ENCODE measurements at places on chromosomes 3 and 15.

DNA sequence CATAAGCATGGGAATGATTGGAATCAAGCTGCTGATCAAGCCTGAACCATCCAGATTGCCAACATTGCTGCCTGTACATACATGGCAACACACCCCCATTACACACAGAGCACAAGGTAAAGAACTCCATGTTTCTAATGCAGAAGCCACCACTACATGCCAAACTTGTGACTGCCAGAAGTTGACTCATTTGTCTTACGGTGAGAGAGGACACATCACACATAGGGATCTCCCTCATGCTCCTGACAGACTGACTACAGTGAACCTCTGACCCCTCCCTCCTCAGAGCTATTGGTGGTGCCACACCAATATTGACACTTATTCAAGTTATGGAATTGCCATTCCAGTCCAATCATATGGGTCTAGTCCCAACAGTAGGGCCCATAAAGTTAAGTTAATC, 42.3 kb downstream of the EFHB start:
- DNase-seq: no peak

GRCh38 chr3:149401212-149401925, 23.9 kb upstream of the TM4SF1 start:
- no peak for DNase-seq

DNA sequence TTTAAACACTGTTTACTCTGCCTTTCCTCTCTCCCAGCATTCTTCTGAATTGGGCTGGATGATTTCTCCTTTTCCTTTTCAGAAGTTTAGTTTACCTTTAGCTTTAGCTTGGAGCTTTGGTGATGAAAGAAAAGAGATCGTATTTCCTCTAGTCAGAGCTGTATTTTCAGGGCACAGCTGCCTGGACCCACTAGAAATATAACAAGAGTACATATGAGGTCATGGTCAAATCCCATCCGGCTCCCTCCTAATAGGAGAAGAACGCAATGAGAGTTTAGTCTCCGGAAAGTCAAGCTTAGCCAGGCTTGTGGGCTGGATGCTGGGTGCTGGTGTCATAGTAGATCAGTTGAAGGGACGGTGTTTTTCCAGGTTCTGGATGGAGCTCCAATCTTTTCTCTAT, 177.1 kb upstream of the PFN2 start:
- no peak for DNase-seq

- DNase-seq: no peak
Measured at GRCh38 chr3:143066033-143066432, 53.5 kb upstream of the CHST2 start.

DNA sequence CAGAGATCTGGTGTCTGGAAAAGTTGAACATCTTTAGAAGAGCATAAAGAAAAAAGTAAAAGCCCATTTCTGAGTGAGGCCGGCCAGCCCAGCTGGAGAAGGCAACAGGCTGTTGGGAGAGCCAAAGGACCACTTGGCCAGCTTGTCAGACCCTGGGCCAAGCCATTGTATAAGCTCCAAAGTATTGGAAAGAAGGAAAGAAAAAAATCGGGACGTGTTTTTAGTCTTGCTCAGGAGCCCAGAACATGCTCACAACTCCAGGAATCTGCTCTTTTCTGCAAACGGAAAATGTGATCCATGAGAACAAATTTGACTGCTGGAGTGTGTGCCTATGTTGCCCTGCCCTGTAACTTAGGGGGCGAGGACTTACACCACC, 10.4 kb upstream of the CLPX start:
- no peak for DNase-seq

DNA sequence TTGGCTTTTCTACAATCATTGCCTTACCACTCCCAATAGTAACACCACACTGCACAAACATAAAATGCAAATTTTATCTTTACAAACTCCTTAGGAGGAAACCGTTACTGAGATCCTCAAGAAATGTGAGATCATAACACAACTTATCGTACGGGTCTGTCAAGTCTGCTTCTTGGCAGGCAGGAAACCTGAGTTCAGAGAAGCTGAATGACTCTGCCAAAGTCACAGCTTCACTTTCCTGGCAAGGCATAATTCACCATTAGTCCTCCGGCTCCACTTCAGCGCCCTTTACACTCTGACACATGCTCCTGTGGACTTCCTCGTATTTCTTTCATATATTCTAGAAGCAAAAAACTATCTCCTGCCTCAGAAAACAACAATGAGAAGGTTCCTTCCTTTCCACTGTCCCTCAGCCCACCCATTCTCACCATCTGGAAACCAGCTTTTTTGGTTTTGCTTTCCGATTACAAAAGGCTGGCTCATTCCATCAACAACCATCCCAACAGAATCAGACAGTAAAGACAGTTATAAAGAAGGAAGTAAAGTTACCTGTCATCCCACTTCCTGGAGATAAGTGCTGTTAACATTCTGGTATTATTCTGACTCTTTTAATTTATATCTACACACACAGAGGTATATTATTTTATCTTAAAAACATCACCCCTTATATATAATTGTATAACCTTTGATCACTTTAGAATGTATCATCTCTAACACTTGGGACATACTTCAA, 223.4 kb downstream of the STT3B start:
- DNase-seq: no peak

DNA sequence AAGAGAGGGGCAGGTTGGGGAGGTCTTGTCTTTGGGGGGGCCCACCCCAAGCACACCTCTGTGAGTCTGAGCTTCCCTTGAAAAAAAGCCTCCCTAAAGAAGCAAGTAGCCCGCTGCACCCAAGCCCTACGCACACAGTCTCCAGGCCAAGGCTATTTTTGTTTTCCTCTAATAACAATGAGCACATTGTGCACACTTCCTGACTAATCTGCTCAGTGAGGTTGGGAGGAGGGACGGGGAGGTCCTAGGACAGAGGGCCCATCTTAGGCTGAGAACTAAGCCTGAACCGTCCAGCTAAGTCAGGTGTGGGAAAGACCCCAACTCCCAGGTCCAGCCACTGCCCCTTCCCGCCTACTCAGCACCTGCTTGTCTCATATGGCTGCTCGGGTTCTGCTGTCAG, 87.2 kb downstream of the HMG20A start:
- DNase-seq: no peak

DNA sequence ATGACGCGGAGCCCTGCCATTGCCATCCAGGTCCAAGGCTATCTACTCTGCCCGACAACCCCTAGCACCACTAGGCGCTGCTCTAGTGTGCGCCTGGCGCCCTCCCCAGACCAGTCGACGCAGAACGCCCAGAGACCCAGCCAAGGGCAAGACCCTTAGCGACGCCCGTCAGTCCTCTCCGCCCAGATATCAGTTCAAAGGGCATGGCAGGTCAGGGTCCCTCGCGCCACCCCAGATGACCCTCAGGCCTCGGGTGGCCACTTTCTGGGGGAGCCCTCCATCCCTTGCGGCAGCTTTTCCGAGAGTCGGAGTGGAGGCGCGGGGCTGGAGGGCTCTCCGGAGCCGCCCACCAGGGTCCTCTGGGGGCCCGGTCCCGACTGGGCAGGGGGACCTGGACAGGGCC, 371 bp upstream of the CLSTN2 start:
- DNase-seq: no peak

DNA sequence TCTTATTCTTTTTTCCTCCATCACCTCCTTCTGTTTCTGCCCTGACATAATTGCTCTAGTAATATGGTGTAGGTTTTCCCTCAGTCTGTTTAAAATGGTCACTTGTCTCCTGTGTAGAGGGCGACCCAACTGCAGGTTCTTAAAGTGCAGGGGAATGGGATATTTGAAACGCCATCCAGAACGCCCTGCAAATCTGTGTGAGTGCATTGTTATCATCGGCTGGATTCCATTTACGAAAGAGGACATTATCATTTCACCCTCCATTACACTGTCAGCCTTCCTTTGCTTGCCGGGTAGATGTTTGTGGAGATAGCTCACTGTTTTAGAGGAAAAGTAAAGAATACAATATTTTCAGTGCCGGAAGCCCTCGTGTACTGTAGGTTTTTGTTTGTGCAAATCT, 354.0 kb downstream of the LRTM1 start:
- DNase-seq: no peak

DNA sequence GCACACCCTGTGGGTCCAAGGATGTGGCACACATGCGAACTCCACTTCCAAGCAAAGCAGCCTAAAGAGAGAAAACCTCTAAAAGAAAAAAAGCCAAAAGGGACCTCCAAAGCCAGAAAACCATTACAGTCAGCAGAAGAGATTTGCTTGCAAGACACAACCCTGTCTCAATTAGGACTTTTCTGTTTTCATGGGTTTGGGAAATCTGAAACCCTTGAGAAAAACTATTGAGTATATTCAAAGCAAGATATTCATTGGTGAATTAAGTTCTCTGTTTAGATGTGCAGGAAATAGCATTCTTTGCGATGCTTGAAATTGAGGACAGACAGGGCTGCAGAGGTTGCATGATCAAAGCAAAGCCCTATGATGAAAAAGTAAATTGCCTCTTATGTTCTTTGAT, 10.2 kb upstream of the LDHAL6B start:
- DNase-seq: no peak

DNA sequence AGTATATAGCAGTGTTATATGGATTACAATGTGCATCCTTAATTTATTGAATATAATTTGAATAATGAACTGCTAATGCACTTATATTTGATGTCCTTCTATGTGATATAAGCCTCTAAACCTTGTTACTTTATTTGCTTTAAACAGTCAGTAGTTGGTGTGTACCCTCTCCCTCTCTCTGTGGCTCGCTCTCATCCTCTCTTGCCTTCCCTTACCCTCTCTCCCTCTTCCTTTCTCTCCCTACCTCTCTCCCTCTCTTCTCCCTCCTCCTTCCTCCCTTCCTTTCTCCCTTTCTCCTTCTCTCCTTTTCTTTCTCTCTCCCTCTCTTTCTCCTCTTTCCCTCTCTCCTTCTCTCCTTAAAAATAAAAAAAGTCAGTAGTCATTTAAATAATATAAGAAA, 28.9 kb downstream of the MGA start:
- DNase-seq: no peak

DNA sequence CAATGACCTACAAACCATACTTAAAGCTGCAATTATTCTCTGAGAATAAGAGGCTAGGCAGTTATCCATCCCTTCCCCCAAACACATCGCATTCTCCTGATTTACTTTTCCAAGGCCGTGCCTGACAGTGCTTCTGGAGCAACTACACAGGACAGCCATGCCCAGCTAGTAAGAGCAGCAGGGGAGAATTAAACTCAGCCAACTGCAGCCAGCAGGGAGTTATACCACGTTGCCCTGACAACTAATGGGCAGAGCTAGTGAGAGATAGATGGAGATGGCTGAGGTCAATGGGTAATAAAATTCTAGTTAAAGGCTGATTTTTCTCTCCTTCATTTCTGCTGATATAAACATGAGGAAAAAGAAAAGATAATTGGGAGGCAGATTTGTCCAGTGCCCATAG, 193.8 kb upstream of the PPP2R3A start:
- no peak for DNase-seq

DNA sequence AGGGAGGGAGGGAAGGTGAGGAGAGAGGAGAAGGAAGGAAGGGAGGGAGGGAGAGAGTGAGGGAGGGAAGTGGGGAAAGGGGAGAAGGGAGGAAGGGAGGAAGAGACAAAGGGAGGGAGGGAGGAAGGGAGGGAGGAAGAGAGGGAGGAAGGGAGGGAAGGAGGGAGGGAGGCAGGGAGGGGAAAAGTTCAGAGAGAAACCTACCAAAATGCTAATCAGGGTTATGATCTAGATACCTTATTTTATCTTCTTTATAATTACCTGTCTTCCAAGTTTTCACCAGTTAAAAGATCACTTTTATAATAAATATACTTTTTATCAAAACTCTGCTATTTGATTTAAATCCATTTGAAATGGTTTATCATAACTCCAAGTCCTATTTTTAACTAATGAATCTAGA, 44.4 kb downstream of the FAM174B start:
- DNase-seq: no peak

GRCh38 chr3:178170698-178171535, 365.3 kb upstream of the KCNMB2 start:
- no peak for DNase-seq

- no peak for DNase-seq
Measured at GRCh38 chr3:74535281-74535680, 79.2 kb downstream of the CNTN3 start.

- no peak for DNase-seq
Measured at GRCh38 chr3:192273001-192273696, 454.2 kb downstream of the FGF12 start.

DNA sequence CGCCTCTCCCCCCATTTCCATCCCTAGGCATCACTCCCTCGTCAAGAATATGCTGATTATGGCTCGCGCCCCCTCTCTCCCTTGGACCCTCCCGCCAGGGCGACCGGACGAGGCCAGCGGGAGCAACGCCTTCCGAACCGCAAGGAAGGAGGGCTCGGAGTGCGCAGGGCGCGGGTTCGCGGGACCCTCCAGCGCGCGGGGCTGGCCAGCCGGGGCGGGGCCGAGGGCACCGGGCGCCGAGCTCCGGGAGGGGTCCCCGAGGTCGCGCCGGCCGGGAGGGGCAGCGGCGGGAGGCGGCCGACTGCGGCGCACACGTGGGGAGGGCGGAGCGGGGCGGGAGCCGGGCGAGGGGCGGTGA, 483 bp downstream of the EHD4 start:
- peak; percentile 7 for DNase-seq

DNA sequence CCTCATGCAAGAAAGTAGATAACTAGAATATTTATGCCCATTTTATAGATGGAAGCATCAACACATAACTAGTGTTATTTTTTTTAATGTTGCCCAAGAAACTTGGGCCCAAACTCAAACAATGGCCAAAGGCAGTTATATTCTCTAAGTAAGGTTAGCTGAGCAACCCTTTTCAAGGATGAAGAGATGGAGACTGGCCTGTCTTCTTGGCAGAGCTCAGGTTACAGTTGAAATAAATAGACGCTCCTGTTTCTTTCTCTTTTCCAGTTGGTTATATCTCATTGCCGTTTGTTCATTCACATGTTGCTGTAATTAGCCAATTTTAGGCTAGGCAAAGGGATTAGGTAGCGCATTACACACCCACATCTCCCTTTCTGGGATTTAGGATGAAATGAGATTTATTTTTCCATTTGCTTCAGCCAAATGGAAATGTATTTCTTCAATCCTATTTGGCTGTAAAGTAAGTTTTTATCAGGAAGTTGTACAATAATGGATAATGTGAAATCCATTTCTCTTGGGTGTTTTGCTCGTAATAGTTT, 93.2 kb downstream of the CMSS1 start:
- DNase-seq: no peak

GRCh38 chr3:12356996-12357395, 68.1 kb downstream of the PPARG start:
- no peak for DNase-seq

DNA sequence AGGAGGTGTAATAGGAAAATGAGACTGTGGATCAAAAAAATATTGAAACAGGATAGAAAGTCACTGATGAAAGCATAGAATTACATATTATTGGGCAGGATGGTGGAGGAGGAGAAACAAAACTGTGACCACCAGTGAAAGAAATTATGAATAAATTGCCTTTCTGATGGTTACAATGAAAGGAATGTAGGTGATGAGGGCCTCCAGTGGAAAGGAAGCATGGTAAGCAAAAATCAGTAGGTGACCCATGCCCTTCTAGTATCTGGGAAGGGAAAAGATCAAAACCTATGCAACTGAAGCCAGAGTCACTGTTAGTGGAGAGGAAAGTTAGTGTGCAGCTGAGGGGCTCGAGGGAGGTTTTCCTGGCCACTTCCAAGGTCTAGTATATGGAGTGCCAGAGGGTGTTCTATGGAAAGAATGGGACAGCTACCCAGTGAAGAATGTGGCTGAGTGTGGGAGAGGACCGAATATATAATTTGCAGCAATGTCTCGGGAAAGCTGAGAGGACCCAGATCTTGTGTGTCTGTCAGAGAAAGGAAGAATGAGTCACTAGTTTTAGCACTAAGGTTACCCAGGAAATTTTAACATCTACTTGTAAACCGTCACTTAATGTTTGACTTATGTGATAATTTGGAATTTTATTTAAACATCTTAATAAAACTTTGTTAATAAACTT, 146.2 kb downstream of the NFKBIZ start:
- DNase-seq: no peak

GRCh38 chr3:122660297-122660974, 20.2 kb upstream of the PARP14 start:
- no peak for DNase-seq

Data from activated CD4-positive, CD25-positive, alpha-beta regulatory T cell treated with anti-CD3 and anti-CD28 coated beads, Interleukin-2, amount 50 U/mL, for 16 hours (primary cell).